ENCODE measurements at places on chromosomes 3 and 15.

DNA sequence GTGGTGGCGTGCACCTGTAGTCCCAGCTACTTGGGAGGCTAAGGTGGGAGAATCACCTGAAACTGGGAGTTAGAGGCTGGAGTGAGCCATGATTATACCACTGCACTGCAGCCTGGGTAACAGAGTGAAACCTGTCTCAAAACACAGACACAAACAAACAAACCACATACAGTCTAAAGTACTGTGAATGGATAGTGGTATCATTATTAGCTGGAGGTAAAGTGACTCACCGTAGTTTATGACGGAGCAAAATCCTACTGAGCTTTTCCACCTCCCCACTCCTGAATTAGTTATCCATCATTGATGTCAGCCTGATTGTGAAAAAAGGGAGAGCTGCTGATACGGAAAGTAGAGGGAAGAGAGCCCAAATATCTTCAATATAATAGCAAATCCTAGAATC lies 3.2 kb upstream of the CNOT10 start:
- DNase-seq: no peak

DNA sequence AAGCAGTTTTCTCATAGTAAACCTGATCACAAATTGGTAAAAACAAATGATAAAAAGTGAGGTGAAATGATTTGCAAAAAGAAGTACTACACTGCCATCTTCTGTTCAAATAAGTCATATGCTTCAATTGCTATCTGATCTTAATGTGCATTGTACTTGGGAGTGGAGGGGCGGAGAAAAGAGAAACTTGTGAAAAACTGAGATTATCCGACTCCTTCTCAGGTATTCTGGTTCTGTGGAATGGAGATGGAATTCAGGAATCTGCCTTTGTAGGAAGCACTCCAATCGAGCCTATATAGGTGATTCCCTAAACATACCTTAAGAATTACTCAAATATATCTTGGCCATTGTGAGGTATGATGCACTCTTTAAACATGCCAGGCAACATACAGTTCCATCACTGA lies 180.6 kb downstream of the CHL1 start:
- no peak for DNase-seq

- DNase-seq: no peak
Measured at GRCh38 chr3:58102976-58103451, 94.8 kb downstream of the FLNB start.

- DNase-seq: no peak
Measured at GRCh38 chr3:66518126-66518525, 17.3 kb upstream of the LRIG1 start.

DNA sequence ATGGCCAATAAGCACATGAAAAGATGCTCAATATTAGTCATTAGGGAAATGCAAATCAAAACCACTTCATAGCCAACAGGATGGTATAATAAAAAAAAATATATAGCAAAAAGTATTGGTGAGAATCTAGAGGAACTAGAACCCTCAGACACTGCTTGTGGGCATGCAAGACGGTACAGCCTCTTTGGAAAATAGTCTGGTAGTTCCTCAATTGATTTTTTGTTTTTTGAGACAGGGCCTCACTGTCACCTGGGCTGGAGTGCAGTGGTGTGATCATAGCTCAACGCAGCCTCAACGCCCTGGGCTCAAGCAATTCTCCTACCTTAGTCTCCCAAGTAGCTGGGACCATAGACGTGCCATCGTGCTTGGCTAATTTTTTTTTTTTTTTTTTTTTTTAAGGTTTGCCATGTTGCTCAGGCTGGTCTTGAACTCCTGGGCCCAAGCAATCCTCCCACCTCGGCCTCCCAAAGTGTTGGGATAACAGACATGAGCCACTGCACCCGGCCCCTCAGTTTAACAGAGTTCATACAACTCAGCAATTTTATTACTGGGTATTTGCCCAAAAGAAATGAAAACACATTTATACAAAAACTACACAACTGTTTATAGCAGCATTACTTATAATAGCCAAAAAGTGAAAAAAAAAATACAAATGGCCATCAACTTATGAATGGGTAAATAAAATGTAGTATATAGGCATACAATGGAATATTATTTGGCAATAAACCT lies 5.1 kb downstream of the PRC1 start:
- no peak for DNase-seq

DNA sequence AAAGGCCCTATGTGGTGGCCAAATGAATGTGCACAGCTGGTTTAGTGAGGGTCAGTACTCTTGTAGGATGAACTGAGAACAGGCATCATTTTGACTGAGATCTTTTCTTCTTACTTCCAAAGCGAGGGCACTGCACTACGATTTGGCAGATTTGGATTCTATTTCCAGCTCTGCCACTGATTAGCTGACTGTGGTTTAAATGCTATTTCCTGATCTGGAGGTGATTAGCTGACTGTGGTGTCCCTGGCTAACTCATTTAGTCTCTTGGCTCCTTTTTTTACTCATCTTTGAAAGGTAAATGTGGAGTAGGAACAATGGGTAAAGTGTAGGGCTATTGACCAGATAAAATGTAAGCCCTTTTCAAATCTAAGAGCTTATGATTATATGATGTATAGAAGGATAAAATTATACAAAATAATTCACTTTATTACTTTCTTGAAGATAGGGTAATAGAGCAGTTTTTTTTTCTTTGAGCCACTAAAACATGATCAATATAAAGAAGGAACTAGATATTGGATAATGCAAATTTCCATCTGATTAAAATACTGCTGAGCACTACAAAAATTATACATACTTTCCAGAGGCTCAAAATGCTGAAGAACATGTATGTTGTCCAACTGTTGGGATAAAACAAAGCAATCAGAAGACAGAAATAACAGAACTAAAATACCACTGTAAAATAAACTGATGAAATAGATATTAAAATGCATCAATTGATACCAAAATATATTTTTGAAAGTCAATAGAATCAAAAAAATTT lies 39.7 kb upstream of the PLOD2 start:
- DNase-seq: no peak

DNA sequence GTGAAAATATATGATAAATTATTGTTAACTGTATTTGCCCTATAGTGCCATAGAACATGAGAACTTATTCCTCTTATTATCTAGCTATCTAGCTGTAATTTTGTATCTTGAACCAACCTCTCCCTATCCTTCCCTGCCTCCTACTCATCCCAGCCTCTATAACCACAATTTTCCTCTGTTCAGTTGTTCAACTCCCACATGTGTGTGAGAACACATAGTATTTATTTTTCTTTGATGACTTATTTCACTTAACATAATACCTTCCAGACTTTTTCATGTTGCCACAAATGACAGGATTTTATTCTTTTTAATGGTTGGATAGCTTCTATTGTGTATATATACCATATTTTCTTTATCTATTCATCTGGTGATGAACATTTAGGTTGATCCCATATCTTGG lies 85.4 kb upstream of the SUCLG2 start:
- DNase-seq: no peak

GRCh38 chr3:86828751-86829150 lies 162.2 kb downstream of the VGLL3 start:
- no peak for DNase-seq

DNA sequence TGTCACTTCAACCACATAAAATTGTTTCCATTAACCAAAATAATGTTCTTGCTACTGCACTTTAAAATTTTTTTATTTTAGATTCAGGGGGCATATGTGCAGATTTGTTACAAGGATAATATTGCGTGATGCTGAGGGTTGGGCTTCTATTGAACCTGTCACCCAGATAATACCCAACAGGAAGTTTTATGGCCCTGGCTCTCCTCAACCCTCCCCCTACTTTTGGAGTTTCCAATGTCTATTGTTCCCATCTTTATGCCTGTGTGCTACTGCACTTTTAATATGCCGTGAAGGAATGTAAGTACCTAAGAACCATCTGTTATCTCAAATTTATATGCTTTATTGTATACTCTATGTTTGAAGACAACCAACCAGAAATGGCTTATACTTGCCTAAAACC lies 42.0 kb upstream of the IMPG2 start:
- no peak for DNase-seq

- no peak for DNase-seq
Measured at GRCh38 chr3:119681279-119681678, 4.1 kb upstream of the COX17 start.

- DNase-seq: no peak
Measured at GRCh38 chr15:67735896-67736295, 89.4 kb upstream of the SKOR1 start.

DNA sequence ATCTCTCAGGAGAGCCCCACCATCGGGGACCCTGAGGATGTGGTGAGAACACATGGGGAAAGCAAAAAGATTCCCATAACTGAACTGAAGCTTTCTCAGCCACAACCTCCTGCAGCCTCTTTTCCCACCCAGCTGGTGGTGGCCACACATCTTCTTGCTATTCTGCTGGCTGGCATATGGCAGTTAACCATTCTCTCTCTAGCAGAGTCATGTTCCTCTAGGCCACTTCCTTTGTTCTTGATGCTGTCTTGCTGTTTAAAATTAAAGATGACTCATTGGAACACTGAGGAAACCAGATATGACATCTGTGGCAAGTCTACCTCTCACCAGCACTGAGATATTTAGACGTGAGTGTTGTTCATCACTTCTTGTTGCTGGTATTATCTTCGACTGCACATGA lies 180.3 kb upstream of the ROBO2 start:
- no peak for DNase-seq

- DNase-seq: peak; percentile 95
Measured at GRCh38 chr3:134308350-134308891, 57.8 kb upstream of the RYK start.

GRCh38 chr3:135495891-135496290 lies 469.6 kb upstream of the PPP2R3A start:
- DNase-seq: no peak

DNA sequence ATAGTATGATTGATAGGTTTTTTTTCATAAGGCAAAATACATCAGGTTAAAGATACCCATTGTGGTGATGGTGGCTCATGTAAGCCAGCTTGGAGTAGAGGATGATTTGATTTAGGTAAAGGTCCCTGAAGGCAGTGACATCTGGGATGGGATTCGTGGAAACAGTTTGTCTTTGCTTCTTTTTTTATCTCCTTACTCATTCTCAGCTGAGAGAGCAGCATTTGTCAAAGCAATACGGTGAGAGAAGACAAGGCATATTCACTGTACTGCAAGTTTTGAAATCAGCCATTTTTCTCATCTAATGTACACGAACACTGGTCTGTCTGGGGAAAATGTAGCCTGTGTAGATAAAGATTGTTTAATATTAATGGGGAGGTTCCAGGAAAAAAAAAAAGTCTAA lies 749.1 kb downstream of the SQOR start:
- DNase-seq: no peak

GRCh38 chr15:52667597-52667996 lies 11.6 kb downstream of the ATOSA start:
- DNase-seq: no peak

GRCh38 chr3:134567605-134568004 lies 81.7 kb downstream of the CEP63 start:
- no peak for DNase-seq

DNA sequence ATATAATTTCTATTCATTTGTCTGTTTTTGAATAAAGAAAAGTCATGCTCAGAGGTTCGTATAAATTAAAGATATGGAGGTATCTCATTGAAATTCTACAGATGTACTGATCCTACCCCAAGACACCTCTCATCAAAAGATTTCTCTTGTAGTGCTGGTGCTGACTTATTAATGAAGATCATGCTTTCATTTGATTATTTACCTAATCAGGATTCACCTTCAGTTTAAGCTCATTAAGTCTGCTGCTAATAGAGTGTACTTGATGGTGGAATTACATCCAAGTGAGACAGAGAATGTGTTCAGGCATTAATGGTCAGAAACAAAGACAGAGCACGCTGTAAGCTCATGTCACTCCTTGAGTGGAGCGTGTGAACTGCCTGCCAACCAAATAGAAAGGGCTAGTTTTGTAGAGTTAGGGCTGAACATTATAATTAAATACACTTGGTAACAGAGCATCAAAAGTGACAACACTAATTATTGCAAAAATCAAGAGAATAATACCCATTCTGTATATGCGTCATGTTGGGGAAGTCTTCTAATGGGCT lies 45.5 kb downstream of the KBTBD12 start:
- DNase-seq: no peak

DNA sequence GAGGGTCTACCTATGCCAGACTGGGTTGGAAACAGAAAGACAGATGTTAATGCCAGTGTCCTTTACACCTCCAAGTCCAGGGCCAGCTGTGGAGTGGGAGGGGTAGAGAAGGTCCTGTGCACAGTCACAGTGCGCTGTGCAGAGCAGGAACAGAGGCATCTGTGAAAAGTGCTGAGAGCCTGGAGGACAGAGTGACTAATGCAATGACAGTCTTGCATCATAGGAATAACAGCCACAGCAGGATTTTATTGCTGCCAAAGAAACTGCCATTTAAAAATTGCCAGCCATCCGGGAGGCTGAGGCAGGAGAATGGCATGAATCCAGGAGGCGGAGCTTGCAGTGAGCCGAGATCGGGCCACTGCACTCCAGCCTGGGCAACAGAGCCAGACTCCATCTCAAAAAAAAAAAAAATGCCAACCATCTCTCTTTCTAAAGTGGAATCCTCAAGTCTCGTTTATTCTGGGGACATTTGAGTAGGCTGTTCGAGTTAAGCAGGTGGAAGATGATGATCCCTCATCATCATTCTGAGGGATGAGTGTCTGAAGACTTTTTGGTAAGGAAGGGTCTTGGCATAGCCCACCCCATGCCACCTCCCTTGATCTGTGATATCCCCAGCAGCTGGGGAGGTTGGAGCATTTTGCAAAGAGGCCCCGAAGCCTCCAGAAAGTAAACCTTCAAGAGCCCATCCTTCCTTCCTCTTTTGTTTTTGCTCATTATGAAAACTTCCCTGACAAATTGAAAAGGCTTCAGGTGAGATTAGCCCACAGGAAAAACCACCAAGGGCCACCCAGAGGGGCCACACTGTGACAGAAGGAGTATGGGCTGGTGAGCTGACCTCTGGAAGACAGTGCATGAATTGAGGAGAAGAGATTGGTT lies 7.7 kb downstream of the CCR2 start:
- no peak for DNase-seq

GRCh38 chr15:76293361-76293760 lies 17.9 kb downstream of the ETFA start:
- no peak for DNase-seq

DNA sequence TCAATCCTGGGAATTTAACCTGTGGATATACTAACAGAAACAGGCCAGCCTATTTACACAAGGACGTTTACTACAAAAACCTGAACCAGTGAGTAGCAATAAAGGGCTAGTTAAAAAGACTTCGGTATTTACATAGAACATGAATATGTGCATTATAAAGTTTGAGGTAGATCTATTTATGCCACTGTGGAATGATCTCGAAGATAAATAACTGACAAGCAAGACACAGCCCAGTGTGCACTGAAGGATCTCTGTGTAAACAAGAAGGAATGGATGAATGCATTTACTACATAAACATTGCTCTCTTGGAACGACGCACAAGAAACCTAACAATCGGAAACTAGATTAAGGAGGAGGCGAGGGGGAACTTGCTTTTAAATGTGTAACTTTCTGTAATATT lies 132.0 kb upstream of the NSMCE3 start:
- no peak for DNase-seq

Data from right atrium auricular region (tissue), 2 donors.